ENCODE measurements at places on chromosomes 16 and 17. TPM values are rescaled to one million over a fixed set of nuclear protein-coding genes. Genes with fewer than 3 reads are reported as not detected.

CDH11 gene
- 191 TPM for total RNA-seq

DNA sequence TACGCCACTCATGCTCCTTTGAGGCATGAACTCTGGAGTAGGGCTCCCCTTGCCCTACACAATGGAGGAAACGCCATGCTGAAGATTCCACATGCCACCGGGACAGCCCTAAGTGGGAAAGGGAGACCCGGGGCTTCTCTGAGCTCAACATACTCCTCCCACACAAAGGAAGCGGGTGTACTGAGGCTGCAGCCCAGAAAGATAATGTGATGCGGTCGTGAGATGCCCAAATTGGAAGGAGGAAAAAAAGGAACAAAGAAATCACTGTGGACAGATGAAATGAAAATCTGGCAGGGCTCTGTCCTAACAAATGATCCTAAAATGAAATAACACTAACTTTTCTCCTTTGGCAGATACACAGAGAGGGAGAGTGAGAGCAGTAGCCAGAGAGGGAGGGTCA is 182.1 kb downstream of the ZFHX3 start:
- H3K4me1 ChIP-seq: peaks cover 7% of the 10 kb centered on the region
- no peak overlapping the region for H3K27ac ChIP-seq

- peak overlapping the region; percentile 74 for H3K27ac ChIP-seq
- H3K4me1 ChIP-seq: peaks cover 43% of the 10 kb centered on the region
- H3K36me3 ChIP-seq: peaks cover 6% of the 10 kb centered on the region
These were observed 475 bp upstream of the AMDHD2 start for GRCh38 chr16:2519711-2520080.

- H3K4me1 ChIP-seq: no peaks in the 10 kb centered on the region
- H3K27me3 ChIP-seq: no peaks in the 10 kb centered on the region
- no peak for DNase-seq
- H3K27ac ChIP-seq: no peak overlapping the region
- no peaks in the 10 kb centered on the region for H3K36me3 ChIP-seq
- H3K4me3 ChIP-seq: no peak overlapping the region
These were observed 162.0 kb upstream of the ZKSCAN2 start for GRCh38 chr16:25419681-25420080.

SRL gene
- total RNA-seq: 1.1 TPM

ATP1B2 gene
- 1.4 TPM for total RNA-seq

CHCT1 gene
- total RNA-seq: not detected

CBFB gene
- total RNA-seq: 79.7 TPM

C16orf89 gene
- total RNA-seq: 21.4 TPM

DNA sequence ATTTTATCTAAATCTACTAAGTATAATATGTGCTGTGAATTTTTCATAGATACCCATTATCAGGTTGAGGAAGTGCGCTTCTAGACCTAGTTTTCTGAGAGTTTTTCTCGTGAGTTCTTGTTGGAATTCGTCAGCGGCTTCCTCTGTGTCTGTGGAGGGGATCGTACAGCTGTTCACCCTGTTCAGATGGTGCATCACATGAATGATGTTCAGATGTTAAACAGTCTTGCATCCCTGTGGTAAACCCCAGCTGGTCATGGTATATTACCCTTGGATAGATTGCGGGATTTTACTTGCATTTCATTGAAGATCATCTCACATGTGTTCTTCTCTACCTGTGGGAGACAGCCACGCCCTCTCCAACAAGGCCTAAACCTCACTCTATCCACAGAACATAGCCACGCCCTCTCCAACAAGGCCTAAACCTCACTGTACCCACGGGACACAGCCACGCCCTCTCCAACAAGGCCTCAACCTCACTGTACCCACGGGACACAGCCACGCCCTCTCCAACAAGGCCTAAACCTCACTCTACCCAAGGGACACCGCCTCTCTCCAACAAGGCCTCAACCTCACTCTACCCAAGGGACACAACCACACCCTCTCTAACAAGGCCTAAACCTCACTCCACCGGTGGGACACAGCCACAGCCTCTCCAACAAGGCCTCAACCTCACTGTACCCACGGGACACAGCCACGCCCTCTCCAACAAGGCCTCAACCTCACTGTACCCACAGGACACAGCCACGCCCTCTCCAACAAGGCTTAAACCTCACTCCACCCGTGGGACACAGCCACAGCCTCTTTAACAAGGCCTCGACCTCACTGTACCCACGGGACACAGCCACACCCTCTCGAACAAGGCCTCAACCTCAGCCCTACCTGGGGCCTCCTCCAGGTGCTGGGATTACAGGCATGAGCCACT is 180.2 kb upstream of the CHMP6 start:
- DNase-seq: no peak
- H3K27me3 ChIP-seq: no peaks in the 10 kb centered on the region
- no peaks in the 10 kb centered on the region for H3K36me3 ChIP-seq
- no peak overlapping the region for H3K27ac ChIP-seq
- H3K4me1 ChIP-seq: no peaks in the 10 kb centered on the region

DNA sequence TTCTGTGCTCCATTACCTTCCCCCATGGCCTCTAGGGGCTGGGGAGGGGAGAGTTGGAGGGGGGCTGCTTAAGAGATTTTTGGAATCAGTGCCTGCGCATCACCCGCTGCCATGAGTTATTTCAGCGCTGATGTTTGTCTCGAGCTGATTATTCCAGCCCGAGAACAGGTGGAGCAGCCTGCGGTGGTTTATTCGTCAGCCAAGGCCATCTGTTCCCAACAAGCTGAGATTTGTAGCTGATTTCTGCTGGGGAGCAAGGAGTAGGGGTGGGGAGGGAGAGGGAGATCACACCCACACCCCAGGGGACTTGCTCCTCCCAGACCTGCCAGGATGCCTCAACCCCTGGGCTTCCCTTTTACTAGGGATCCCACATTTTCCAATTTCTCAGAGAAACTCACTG is 23.1 kb downstream of the PIPOX start:
- H3K27me3 ChIP-seq: no peaks in the 10 kb centered on the region
- H3K4me3 ChIP-seq: no peak overlapping the region
- no peak for DNase-seq
- no peaks in the 10 kb centered on the region for H3K36me3 ChIP-seq
- no peak overlapping the region for H3K27ac ChIP-seq

TP53TG3F gene
- total RNA-seq: not detected

USP7 gene
- total RNA-seq: 93.8 TPM

ASIC2 gene
- 0.54 TPM for total RNA-seq

DNA sequence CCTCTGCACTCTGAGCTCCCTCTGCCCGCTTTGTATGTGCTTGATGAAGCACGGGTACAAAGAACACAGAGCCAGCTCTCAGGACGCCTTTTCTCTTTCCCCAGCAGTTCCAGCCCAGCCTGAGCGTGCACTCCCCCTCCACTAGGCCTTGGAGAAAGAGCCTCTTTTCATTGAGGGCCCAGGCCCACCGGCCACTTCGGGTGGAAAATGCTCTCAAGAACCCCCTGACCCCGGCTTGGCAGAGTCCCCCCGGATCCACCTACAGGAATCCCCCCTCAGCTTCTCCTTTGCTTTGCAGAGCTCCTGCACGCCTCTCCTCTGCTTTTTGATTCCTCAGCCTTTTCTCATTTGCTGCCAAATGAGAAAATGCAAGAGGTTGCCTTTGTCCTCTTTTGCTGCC is 30.2 kb downstream of the MRC2 start:
- no peak overlapping the region for H3K4me3 ChIP-seq
- DNase-seq: no peak
- peaks cover 21% of the 10 kb centered on the region for H3K4me1 ChIP-seq
- no peaks in the 10 kb centered on the region for H3K27me3 ChIP-seq
- no peaks in the 10 kb centered on the region for H3K36me3 ChIP-seq

DNA sequence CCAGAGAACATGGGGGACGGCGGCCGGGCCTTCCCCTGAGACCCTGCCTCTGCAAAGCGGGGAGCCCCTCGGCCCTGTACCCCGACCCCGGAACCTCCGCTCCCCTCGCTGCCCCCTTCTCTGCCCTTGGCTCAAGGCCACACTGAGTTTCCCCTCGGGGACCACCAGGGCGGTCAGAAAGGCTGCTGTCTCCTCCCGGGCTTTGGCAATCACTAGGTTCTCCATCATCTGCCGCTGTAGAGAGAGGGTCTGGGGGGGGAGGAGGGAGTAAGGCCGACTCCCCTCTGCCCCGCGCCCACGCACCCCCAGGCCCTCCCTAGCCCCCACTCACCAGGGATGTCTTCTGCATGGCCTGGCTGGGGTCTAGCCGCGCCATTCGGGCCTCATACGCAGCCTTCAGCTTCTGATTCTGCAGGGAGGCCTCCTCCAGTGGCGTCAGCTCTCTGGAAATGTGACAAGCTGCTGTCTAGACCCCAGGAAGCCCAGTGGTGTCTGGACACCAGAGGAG is 8.4 kb downstream of the VPS9D1 start:
- H3K27me3 ChIP-seq: no peaks in the 10 kb centered on the region
- no peak for DNase-seq
- peaks cover 7% of the 10 kb centered on the region for H3K4me1 ChIP-seq
- peak overlapping the region; percentile 25 for H3K4me3 ChIP-seq
- no peak overlapping the region for H3K27ac ChIP-seq

- DNase-seq: no peak
- peaks cover 6% of the 10 kb centered on the region for H3K4me1 ChIP-seq
- H3K36me3 ChIP-seq: peaks cover 4% of the 10 kb centered on the region
- H3K27me3 ChIP-seq: no peaks in the 10 kb centered on the region
- H3K27ac ChIP-seq: peak overlapping the region; percentile 92
These were observed 652 bp upstream of the SLC25A19 start for GRCh38 chr17:75289832-75290337.

GRCh38 chr17:37273409-37274051 is 102.3 kb upstream of the C17orf78 start:
- H3K36me3 ChIP-seq: no peaks in the 10 kb centered on the region
- no peak for DNase-seq
- H3K4me3 ChIP-seq: no peak overlapping the region
- H3K4me1 ChIP-seq: no peaks in the 10 kb centered on the region
- H3K27ac ChIP-seq: no peak overlapping the region

- H3K36me3 ChIP-seq: no peaks in the 10 kb centered on the region
- DNase-seq: no peak
- no peaks in the 10 kb centered on the region for H3K4me1 ChIP-seq
- no peaks in the 10 kb centered on the region for H3K27me3 ChIP-seq
- no peak overlapping the region for H3K27ac ChIP-seq
These were observed 121.0 kb upstream of the ADAMTS18 start for GRCh38 chr16:77555791-77556190.

- DNase-seq: no peak
- H3K4me3 ChIP-seq: no peak overlapping the region
- H3K27me3 ChIP-seq: no peaks in the 10 kb centered on the region
- H3K27ac ChIP-seq: no peak overlapping the region
- no peaks in the 10 kb centered on the region for H3K36me3 ChIP-seq
These were observed 9.6 kb downstream of the CDC42EP4 start for GRCh38 chr17:73302189-73302588.

Measured in thoracic aorta (tissue), 2 donors.